ENCODE measurements at places on chromosomes 3 and 15.

GRCh38 chr15:75594276-75594675 lies 15.2 kb upstream of the PTPN9 start:
- DNase-seq = no peak

GRCh38 chr3:166799-167198 lies 29.8 kb upstream of the CHL1 start:
- no peak for DNase-seq

- DNase-seq = no peak
Observed at GRCh38 chr3:197333901-197334639, 35.7 kb upstream of the DLG1 start.

GRCh38 chr15:44666210-44667038 lies 3.0 kb upstream of the SPG11 start:
- no peak for DNase-seq

GRCh38 chr3:133931084-133931483 lies 35.4 kb upstream of the RAB6B start:
- no peak for DNase-seq

DNA sequence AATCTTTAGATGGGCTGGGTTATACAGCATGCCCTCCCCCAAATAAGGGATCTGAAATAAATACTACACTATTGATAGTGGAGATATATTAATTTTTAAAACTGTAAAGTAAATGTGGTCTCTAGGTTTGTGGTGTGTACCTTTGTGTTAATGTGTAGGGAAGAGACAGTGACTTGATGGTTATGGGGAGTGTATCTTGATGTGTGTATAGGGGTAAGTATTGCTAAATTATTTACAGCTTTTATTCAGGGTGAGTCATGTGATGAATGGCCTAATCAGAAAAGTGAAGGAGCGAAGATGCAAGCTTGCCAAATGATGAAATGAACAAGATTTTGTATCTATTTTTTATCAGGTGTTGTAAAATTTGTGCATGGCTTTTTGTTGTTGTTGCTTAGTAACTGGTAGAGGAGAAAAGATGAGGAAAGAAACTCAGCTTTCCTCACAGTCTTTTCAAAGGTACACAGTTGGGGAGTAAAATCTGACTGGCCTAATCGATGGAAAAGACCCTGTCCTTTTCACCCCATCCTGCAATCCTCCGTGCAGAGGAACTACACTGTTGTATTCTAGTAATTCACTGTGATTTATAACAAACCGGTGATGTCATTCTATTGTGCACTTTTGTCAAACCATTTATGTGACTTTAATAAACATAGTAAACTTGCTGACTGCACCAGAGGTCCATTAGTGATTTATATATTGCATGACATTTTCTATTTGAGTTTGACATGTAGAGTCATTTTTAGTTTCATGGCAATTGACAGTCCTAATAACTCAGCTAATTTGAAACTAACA lies 17.7 kb downstream of the FEM1B start:
- no peak for DNase-seq

GRCh38 chr3:86147119-86147518 lies 843.8 kb downstream of the VGLL3 start:
- DNase-seq = no peak

DNA sequence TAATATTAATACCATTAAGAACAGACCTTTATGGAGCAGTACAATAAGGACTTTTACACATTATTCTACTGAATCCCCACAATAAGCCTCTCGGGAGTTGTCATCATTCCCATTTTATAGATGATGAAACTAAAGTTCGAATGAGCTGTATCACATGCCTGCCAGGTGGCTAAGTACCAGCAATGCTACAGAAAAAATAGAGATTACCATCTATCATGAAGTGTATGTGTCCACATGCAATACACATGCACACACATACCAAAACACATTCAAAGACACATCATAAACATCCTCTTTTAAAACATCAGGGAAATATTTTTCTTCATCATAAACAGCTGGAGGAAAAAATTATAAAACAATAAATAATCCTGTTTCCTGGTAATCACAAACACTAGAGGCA lies 136.6 kb downstream of the SUCLG2 start:
- no peak for DNase-seq

DNA sequence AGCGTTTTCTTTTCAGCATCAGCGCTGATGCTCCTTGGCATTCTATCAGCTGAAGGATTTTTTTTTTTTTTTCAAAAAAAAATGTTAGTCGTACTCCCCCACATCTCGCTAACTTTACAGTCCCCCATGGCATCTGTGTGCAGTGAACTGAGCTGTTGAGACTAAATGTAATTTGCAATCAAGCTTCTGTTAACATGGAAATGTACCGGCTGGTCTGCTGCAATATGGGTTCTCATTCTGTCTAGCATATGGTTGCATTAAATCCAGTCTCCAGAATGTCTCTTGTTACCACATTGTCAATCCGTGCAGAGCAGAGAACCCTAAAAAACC lies 32.2 kb upstream of the TPRG1 start:
- no peak for DNase-seq

- no peak for DNase-seq
Observed at GRCh38 chr15:43771816-43772215, 5.0 kb downstream of the ELL3 start.

DNA sequence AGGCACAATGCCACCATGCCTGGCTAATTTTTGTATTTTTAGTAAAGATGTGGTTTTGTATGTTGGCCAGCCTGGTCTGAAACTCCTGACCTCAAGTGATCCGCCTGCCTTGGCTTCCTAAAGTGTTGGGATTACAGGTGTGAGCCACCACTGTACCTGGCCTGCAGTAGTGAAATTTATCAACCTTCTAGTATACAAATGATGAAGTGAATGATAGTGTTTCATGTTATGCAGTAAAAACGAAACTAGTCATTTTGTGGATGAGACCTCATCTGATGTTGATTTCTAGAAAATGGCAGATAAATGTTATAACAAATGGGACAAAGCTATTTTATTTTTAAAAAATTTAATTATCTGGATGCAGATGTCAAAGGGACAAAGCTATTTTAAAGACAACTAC lies 32.9 kb downstream of the NXPE3 start:
- no peak for DNase-seq

DNA sequence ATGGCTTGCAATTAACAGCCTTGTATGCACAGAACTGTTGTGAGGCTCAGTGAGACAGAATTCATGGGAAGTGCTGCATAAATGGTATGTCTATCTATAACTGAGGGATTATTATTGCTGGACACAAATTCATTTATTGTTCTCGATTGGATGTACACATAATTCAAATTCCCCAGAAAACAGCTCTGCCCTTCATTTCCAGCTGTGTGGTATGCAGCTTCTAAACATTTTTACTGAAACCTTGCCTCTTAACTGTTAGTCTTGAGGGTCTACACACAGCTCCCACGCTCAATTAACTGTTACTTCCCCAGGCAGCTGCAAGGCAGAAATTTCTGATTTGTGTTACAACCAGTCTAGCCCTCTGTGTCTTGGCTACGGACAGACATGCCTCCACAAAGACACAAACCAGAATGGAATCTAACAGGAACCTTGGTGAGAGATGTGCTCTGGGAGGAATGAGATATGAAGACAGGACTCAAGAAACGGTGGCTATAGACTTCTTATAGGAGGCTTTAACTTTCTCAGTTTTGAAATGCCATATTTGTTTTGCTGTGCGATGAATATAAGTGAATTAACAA lies 139.7 kb upstream of the TBL1XR1 start:
- DNase-seq = no peak

GRCh38 chr3:138254216-138254615 lies 67.1 kb downstream of the ARMC8 start:
- DNase-seq = no peak

DNA sequence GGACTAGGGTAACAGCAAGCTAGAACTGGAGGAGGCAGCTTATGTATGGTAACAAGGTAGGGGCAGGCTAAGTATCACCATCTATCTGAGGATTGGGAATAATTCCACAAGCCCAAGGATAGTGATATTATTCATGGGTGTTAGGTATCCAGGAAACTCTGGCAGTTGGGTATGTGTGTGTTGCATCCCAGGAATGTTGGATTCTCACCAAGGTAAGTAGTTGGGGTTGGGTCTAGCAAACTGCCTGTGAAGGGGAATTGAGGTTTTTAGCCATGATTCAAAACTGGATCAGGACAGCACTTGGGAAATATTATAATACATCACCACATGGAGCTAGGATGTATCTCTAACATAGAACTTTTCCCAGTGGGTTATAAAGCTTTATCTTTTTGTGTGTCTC lies 626.4 kb upstream of the GOLIM4 start:
- DNase-seq = no peak

DNA sequence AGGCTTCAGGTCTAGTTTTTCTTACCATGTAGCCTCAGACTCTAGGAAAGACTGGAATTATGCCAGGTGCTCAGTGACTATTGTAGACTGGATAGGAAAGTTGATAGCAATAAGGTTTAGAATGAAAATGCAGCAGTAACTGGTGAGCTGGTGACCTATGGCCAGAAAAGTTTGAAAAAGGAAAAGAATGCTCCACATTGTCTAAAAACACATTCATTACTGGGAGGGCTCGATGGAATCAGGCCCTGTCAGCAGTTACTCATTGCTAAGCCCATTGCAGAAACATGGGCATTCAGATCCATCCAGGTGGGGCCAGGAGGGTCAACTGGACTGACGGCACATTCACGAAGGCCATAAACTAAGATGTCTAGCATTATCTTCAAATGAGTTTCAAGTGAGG lies 8.7 kb upstream of the MBNL1 start:
- DNase-seq = no peak

GRCh38 chr15:40584191-40584590 lies 9.9 kb upstream of the KNL1 start:
- no peak for DNase-seq

GRCh38 chr3:165814380-165814779 lies 22.8 kb downstream of the BCHE start:
- no peak for DNase-seq

GRCh38 chr15:65929573-65929972 lies 60.3 kb downstream of the RAB11A start:
- no peak for DNase-seq

DNA sequence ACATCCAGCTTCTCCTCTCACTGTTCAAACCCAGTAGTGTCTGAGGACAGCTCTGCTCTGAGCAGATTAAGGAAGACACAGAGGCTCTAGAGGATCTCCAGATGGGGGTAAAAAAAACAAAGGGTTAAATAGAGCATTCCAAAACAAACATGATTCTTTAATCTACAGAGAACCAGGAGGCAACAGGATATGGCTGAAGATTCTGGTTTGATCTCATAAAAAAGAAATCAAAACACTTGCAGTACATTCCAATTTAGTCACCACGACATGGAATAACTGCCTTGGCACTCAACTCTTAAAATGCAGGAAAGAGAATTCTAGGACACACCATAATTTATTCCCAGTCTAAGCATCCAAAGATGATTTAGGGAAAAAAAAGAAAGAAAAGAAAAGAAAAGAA lies 32.0 kb downstream of the TM4SF4 start:
- DNase-seq = no peak

GRCh38 chr15:77347197-77347596 lies 72.7 kb downstream of the PEAK1 start:
- DNase-seq = peak; percentile 16

- DNase-seq = no peak
Observed at GRCh38 chr15:80484333-80484864, 80.2 kb downstream of the ARNT2 start.

DNA sequence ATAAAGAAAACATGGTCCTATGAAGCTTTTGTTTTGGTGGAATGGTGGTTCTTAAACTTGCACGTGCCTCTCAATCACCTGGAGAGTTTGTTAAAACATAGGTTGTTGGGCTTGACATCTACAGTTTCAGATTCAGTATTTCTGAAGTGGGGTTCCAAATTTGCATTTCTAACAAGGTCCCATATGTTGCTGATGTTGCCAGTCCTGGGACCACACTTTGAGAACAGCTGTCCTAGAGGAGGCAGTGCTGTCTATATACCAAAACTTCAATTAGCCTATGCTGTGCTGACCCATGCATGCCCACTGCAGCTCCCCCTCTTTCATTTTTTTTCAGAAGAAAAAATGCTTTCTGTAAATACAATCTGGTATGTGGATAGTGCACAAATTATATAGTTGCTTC lies 31.3 kb downstream of the ALCAM start:
- DNase-seq = no peak

DNA sequence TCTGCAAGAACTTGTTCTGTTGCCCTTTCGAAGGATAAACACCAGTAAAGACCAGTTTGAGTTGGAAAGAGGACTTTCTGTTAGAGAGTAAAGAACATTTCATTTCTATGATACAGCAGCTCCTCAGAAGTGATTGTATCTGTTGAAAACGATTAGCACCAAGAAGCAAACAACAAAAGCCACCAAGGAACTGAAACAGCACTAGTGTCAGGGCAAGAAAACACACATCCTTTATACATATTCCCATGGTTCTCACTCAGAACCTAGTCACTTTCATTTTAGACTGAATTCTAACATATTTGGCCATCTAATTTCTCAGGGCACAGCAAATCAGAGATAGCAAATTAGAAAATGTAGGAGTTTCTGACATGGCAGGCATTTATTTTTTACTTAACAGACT lies 116.1 kb downstream of the ATP1B3 start:
- DNase-seq = no peak

DNA sequence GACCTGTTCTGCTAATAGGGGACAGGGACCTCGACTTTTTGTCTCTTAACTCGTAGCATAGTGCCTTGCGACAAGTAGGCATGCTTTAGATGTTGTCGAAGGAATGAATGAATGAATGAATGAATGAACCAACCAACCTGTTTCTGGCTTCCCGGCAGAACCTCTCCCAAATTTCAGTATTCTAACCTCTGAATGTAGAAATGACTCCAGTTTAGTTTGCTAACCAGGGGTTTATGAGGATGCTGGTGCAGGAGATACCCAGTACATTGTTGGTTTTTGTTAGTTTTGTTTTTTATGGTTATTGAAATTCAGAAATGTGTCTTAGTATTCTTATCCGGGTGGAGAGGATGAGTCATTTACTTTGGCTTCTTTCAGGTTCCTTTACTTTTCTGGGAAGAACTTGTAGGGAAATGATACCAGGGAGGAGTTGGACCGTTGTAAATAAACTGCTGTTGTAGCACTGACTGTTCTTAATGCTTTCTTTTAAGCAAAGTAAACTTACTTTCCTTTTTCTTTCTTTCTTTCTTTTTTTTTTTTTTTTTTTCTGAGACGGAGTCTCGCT lies 29.6 kb upstream of the EHHADH start:
- no peak for DNase-seq

GRCh38 chr15:81323944-81324881 lies at the start of gene STARD5:
Gene STARD5, minus strand, starts transcription at chr15:81324141. Its CDS starts 42 bp downstream, at chr15:81324099.
- DNase-seq = peak; percentile 95

DNA sequence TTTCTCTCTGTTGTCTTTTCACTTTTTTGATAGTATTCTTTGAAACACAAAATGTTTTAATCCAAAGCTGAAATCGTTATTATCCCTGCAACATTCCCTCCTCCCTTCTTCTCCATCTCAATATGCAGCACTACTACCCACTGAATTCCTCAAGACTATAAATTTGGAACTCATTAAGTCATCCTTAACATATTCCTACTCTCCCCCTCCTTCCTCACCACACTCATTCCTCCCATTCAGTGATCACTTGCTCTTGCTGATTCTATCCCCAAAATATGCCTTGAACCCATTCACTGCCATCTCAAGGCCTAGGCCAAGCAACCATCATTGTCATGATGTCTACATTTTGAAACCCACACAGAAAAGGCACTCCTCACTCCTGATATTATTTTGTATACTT lies 2.4 kb upstream of the PIK3R4 start:
- DNase-seq = no peak
